ENCODE measurements at places on chromosomes 16 and 17.

GRCh38 chr16:8070506-8070905 lies 519.8 kb downstream of the TMEM114 start:
- DNase-seq = no peak

DNA sequence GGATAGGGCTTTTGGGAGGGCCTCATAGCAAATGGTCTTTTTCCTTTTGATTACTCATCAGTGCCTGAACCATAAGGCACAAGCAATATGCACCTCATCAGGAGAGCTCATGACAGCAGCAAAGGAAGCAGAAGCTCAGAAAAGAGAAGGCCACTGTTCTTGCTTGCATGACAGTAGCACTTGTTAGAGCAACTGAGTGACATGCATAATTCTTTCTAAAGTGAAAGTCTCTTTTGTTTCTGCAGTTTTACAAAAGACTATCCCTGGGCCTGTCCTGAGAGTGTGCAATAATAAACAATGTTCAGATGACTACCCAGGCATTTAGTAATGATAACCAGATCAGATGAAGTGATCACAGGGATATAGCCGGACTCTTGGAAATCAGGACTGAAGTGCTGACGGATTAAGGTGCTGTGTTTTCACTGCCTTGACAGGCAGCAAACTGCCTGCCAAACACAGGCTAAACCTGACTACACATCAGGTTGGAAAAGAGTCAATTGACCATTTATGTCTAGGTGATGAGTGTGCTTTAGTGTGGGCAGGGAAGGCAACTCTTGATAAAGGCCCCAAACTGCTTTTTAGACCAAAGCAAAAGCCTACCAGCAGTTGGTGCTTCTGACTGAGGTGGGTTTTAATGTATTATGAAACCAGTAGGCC lies 1860.3 kb downstream of the TP53TG3F start:
- no peak for DNase-seq

DNA sequence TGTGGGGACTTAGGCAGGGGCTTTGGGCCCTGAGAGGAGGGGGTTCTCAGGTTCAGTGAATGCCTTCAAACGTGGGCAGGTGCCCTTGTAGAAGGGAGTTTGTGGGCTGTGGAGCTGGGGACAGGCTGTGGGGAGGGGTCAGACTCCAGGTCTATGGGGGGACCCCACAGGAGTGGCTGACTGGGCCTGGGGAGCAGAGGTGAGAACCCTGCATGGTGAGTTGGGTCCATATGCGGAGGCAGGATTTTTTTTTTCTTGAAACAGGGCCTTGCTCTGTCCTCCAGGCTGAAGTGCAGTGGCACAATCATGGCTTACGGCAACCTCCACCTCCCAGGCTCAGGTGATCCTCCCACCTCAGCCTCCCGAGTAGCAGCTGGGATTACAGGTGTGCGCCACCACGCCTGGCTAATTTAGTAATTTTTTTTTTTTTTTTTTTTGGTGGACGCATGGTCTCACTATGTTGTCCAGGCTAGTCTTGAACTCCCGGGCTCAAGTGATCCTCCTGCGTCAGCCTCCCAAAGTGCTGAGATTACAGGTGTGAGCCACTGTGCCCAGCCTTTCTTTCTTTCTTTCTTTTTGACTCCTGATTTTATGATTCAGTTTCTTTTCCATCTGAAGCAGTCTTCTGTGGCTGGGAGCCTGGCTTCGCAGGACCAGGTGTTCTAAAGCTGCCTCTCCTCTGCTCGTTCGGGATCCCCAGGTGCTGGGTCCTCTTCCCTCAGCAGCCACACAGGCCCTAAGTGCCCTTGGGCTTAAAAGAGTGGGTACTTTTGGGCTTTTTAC lies 19.0 kb upstream of the ADCY7 start:
- no peak for DNase-seq

GRCh38 chr16:73015612-73016487 lies 32.1 kb downstream of the ZFHX3 start:
- DNase-seq = peak; percentile 75

GRCh38 chr17:45042346-45043120 lies 8.9 kb downstream of the DCAKD start:
- no peak for DNase-seq

DNA sequence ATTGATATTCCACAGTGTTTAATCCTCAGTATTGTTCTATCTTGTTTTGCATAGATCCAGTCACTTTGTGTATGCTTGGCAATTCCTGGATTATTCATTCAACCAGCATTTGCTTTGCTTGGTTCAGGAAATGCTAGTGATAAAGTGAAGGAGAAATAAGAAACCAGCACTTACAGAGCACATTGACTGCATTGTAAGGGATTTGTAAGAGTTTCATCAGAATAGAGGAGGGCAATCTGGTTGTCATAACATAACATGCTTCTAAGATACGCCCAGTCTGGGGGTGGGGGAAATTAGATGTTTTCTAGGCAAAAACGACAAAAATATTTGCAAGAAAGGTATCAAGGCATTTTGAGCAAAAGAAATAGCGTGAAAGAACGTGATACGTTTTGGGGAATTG lies 40.4 kb downstream of the TNRC6A start:
- DNase-seq = no peak

- peak; percentile 61 for DNase-seq
These were observed 86.4 kb downstream of the FOXL1 start for GRCh38 chr16:86664522-86665318.
